ENCODE measurements at places on chromosomes 11 and 22. TPM values are rescaled to one million over a fixed set of nuclear protein-coding genes. Genes with fewer than 3 reads are reported as not detected.

The OR8A1 gene
- total RNA-seq: not detected

The TSPO gene
- total RNA-seq: 244 TPM

The FOLR1 gene
- total RNA-seq: 0.13 TPM

The FERMT3 gene
- 1.5 TPM for total RNA-seq

The RFPL1 gene
- total RNA-seq: not detected

The NRIP3 gene
- 0.81 TPM for total RNA-seq

The TCN1 gene
- total RNA-seq: 0.21 TPM

The SAA4 gene
- not detected for total RNA-seq

The SLC5A1 gene
- not detected for total RNA-seq

The TSKU gene
- 200 TPM for total RNA-seq

The MYH9 gene
- 159 TPM for total RNA-seq

The IFITM10 gene
- total RNA-seq: 1.3 TPM

The LINC01488 gene
- total RNA-seq: 0.05 TPM

The PHETA2 gene
- not detected for total RNA-seq

The RBMXL2 gene
- not detected for total RNA-seq

The BRSK2 gene
- 5.4 TPM for total RNA-seq

The OR8J1 gene
- total RNA-seq: not detected

The GP1BB gene
- 1.6 TPM for total RNA-seq

The MMP3 gene
- 0.41 TPM for total RNA-seq

The PHOX2A gene
- not detected for total RNA-seq

The ROM1 gene
- 5.0 TPM for total RNA-seq

The WT1 gene
- total RNA-seq: 5.9 TPM

The TMPRSS4 gene
- total RNA-seq: not detected

The VSIG10L2 gene
- total RNA-seq: not detected

The LRRC74B gene
- total RNA-seq: not detected

The SNX32 gene
- 0.06 TPM for total RNA-seq

The IRAG1 gene
- total RNA-seq: 0.02 TPM

The YPEL4 gene
- total RNA-seq: 0.27 TPM

The OR2AT4 gene
- total RNA-seq: not detected

The KDM4E gene
- total RNA-seq: not detected

The DCHS1 gene
- total RNA-seq: 0.06 TPM

The CD3G gene
- not detected for total RNA-seq

The BACE1-AS gene
- total RNA-seq: 1.8 TPM

The MMP13 gene
- total RNA-seq: not detected

The PKP3 gene
- total RNA-seq: 39.9 TPM

The KCNK7 gene
- 1.0 TPM for total RNA-seq

The C11orf87 gene
- 0.01 TPM for total RNA-seq

Measured in A549 treated with CORT108297 at 1 μM for 4 hours (cell line).